ENCODE measurements at places on chromosomes 11 and 22.

- no peak for DNase-seq
Measured at GRCh38 chr22:43412808-43413795, 1.3 kb downstream of the MPPED1 start.

GRCh38 chr22:30245985-30246813, at the start of gene LIF:
Gene LIF, minus strand, starts transcription at chr22:30246759. Its CDS starts 64 bp downstream, at chr22:30246695.
- DNase-seq: peak; percentile 67

- peak; percentile 59 for DNase-seq
Measured at GRCh38 chr11:94786264-94787126, 18.3 kb downstream of the AMOTL1 start.

- no peak for DNase-seq
Measured at GRCh38 chr22:21907638-21908522, 40.4 kb upstream of the MAPK1 start.

GRCh38 chr11:67534070-67534679, 10.9 kb upstream of the CABP2 start:
- DNase-seq: no peak

DNA sequence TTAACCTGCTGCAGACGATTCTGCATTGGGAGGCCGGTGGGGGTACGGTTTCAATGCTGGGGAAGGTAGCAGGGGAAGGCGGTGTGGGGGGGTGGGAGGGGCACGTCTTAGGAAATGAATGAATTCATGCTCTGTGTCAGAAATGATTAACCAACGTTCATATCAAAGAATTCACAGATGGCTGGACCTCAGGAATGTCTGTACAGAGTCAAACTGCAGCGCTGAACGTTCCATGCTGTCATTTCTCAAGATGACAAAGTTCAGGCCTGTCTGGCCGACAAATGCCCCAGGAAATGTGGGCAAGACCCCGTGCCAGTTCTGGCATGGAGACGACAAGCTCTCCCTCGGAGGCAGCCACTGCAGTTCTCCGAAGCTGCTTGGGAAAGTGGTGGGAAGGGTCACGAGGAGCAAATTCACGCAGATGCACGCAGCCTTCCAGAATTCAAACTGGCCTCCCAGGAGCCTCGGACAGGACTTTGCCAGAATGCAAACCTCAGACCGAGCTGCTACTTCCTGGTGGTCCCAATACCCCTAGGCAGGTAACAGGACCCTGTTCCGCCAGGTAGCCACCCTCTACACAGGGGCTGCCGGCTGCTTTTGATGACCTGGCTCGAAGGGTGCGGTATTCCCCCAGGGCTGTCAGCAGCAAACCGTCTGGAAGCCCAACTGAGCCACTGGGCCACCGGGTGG, 81.5 kb downstream of the TRMU start:
- DNase-seq: no peak

DNA sequence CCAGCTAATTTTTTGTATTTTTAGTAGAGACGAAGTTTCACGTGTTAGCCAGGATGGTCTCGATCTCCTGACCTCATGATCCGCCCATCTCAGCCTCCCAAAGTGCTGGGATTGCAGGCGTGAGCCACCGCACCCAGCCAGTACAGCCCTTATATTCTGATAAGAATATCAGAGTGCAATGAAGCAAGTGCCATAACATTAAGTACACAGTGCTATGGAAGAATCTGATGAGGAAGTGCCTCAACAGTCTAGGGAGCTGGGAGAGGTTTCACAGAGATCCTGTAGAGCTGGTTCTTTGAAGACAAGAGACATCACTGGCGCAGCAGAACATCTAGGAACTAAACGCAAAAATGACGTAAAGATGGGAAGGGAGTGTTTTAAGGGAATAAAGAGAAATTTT, 2.1 kb downstream of the RTCB start:
- DNase-seq: no peak

DNA sequence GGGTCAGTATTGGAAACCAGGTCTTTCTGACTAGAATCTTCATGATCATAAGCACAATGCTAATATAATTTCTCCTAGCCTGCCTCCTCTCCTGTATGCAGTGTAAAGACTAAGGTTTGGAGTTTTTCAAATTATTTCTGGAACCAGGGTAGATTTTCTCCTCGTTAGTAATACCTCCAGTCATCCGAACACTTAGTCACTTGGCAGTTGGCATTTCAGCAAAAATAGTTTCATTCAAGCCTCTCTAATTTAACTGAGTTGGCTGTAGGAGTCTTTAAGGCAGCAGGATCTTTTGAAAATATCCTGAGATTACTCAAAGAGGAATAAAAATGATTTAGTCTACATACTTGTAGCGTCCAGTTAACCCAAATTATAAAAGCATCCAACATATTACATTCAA, 6.3 kb downstream of the TYR start:
- DNase-seq: peak; percentile 56

DNA sequence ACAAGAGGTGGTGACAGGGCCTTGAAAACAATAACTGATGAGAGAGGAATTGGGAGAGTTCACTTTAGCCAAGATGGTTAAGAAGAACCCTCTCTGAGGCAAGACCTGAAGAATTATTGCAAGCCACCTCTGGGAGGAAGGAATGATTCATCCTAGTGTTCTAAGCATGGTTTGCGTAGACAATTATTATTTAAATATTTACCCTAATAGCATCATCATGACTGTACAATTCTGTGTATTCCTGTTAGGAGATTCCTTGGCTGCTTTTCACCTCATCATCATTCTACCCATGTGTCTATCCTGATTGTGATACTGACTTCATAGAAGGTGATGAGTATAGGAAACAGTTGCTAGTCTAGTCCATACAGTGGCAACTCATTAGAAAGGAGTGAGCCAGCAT, 264.4 kb downstream of the DDX10 start:
- DNase-seq: peak; percentile 95

DNA sequence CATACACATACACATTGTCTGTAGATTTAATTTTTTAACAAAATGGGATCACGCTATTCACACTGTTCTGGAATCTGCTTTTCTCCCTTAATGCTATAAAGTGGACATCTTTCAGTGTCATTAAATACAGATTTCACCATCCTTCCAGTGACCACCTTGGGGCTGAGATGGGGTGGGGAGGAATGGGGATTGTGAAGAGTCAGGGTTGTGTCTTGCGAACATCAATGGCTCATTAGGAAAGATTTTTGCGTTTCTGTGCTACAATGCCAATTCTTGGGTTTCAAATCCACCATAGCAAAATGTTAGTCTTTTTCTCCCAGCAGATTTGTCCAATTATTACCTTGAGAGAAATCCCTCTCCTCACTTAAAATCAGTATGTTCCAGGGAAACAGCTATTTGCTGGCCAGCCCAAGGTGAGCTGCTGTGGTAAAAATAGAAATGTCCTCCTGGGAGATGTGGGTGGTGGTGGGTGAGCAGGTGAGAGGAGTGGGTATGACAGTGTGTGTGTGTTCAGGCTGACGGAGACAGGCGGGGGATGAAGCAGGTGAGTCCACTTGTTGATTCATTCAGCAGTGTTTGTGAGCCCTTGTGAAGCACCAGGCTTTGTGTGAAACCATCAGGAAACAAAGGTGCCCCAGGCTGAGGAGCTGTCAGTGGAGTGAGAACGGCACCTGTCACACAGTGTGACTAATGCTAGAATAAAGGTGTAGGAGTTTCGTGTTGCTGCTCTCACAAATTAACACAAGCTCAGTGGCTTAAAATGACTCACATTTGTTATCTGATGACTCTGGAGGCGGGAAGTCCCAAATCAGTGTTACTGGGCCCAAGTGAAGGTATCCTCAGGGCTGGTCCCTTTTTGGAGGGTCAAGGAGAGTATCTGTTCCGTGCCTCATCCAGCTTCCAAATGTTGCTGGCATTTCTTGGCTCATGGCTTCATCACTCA, 1.7 kb upstream of the CBX6 start:
- DNase-seq: no peak

- peak; percentile 7 for DNase-seq
Measured at GRCh38 chr11:75740681-75741080, 23.0 kb downstream of the MOGAT2 start.

DNA sequence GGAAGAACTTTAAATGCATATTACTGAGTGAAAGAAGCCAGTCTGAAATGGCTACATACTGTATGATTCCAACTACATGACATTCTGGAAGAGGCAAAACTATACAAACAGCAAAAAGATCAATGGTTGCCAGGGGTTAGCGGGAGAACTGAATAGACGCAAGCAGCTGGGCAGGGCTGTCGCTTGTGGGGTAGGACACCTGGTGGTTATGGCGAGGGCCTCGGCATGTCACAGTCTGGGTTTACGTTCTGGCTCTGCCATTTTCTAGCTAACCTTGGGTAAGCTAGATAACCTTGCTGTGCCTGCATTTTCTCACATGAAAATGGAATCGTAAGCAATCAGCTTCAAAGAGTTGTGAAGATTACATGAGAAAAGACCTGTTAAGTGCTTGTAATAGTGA, 55.2 kb upstream of the SYT13 start:
- no peak for DNase-seq

DNA sequence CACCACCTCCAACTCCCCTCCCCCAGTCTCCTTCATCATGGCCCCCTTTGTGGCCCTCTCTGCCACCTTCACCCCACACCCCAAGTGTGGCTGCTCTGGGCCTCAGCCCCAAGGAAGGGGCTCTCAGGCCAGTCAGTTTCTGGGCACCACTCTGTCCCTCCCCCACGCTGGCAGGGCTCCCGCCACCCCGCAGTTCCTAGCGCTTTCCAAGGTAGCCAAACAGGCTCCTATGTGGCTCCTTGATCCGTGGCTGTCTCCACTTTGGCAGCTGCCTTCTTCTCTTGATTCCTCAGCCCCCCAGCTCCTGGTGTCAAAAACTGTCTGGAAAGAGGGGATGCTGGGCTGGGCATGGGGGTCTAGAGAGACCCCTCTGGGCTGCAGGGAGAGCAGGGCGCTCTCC, 10.4 kb upstream of the CACNA1I start:
- DNase-seq: no peak

- DNase-seq: no peak
Measured at GRCh38 chr22:40220316-40221054, 42.8 kb downstream of the TNRC6B start.

DNA sequence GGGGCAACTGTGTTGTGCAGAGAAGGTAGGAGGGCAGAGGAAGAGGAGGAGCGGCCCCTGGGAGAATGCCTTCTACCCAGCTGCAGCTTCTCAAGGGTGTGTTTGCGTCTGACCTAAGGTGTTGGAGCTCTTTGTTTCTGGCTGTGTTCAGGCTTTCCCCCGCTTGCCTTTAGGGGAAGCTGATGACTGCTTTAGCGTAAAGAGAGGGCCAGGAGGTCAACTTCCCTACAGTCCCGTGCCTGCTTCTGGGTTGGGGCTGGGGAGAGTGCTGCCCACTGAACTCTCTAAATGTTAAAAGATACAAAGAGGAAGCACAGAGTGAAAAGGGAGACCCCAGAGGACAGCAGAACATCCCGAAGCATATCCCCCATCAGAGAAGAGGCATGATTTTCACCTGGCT, 99.2 kb downstream of the PTPRJ start:
- DNase-seq: no peak
